ENCODE measurements at places on chromosomes 2 and 18. TPM values are rescaled to one million over a fixed set of nuclear protein-coding genes. Genes with fewer than 3 reads are reported as not detected.
A peak's percentile ranks its signal among the peaks of the same experiment; 100 is the strongest.

SERPINB5 gene
- total RNA-seq = not detected

CYS1 gene
- total RNA-seq = not detected

STON1 gene
- 10.9 TPM for total RNA-seq

DNA sequence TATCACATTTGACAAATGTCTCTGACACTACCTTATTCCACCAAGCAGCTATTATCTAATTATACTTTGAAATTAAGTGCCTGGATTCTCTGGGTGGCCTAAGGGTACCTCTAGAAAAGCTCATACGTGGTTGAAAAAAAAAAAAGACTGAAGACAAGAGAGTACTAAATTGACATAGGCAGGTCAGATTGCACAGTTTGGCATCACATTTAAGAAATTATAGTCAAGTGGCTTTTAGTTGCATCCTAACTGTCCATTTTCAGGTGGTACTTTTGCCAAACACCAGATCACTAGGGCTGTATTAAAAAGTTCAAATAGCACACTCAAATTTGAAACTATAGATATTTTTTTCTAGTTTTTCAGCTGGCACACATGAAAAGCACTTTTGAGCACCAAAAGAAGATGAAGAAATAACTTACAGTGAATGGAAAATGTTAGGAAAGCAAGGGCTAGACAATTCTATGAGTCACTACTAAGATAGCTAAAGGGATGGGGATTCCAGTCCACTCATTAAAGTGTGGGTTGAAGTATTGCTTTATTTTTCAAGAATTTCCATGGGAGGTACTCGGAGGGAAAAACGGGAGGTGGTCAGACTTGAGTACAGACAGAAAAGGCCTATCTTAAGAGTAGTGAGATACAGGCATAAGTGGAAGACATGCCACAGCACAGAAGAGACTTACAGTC, 106.5 kb upstream of the COL5A2 start:
- DNase-seq = no peak
- H3K27me3 ChIP-seq = no peaks in the 10 kb centered on the region
- no peak overlapping the region for H3K4me3 ChIP-seq

ONECUT2 gene
- not detected for total RNA-seq

ERBB4 gene
- not detected for total RNA-seq

FBXO36 gene
- 0.83 TPM for total RNA-seq

DNA sequence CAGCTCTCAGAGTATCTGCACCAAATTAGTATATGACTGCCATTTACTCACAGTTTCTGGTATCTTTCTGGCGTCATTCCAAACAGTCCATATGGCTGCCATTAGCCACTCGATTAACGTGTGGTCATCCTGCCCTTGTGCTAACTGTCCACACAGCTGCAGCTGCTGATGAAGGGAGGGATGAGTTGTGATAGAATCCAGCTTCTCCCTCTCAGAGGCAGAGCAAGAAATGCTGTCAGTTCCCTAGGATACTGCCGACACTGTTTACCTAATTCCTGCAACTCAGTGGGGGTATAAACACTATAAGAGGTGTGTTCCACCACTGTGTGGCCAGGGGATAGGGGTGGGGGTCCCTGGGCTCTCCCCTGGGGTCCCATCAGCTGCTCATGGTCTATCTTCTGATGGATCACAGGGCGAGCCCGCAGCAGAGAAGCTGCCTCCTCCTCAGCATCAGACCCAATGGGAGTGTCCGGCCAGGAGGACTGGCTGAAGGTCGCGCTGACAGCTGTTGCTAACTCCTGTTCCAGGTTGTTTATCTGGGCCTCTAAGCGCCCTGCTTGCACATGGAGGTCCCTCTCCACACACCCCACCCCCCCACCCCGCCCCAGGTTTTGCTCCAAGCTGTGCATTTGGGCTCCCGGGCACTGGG, 17.3 kb upstream of the KLHL23 start:
- H3K36me3 ChIP-seq = no peaks in the 10 kb centered on the region
- no peaks in the 10 kb centered on the region for H3K27me3 ChIP-seq
- no peak for DNase-seq
- H3K27ac ChIP-seq = no peak overlapping the region

- H3K36me3 ChIP-seq = no peaks in the 10 kb centered on the region
- H3K4me1 ChIP-seq = no peaks in the 10 kb centered on the region
- DNase-seq = no peak
- no peaks in the 10 kb centered on the region for H3K27me3 ChIP-seq
- H3K27ac ChIP-seq = no peak overlapping the region
These were observed 277.4 kb upstream of the MC4R start for GRCh38 chr18:60649842-60650536.

DCDC2C gene
- not detected for total RNA-seq

ATP8B1 gene
- total RNA-seq = not detected

CCDC121 gene
- 1.3 TPM for total RNA-seq

DNA sequence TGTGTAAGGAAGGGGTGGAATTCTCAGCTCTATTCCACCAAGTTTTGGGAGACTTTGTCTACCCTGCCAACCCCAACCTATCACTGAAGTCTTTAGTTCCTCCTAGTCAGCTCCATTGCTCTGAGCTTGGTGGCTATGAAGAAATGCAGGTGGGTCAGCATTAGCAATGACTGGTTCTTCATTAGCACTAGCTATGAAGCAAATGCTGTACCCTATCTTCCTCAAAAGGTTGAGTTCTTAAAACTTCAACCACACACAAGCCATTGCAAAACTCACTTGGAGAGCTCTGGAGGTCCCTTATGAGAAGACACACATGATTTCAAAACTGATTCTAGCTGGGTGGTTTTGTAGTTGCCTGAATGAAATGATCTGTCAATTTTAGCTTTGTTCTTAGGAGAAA, 193.8 kb downstream of the IKZF2 start:
- peaks cover 20% of the 10 kb centered on the region for H3K4me1 ChIP-seq
- no peaks in the 10 kb centered on the region for H3K36me3 ChIP-seq
- H3K27ac ChIP-seq = no peak overlapping the region
- H3K4me3 ChIP-seq = peak overlapping the region; percentile 57

DNA sequence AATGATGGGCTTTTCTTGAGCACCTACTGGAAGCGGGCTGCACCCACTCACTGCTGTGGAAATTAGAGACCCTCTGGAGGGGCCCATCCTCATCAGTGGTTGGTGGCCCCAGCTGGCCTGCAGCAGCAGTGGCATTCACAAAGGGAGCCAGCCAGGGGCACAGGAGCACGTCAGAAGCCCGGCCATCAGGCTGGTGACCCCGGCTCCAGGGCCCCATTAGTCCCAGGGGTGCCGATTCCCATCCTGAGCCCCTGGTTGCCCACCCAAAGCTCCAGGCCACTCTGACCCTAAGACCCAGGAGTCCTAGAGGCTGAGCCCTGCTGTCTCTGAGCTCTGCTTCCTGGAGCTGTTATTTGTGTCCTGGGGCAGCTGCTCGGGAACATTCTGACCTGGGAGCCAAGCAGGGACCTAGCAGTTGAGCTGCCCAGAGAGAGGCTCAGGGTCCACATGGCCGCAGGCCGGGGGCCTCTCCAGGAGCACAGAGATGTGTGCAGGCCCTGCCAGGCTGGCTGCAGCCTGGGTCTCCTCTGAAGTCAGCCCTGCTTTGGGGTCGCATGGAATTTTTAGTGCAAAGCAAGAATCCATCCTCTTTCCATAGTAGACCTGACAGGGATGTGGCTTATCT, 207.2 kb downstream of the KLHL29 start:
- no peak overlapping the region for H3K4me3 ChIP-seq
- H3K4me1 ChIP-seq = no peaks in the 10 kb centered on the region
- no peak overlapping the region for H3K27ac ChIP-seq
- no peaks in the 10 kb centered on the region for H3K36me3 ChIP-seq
- no peak for DNase-seq

HRH4 gene
- total RNA-seq = 8.5 TPM

UGT1A4 gene
- total RNA-seq = not detected

DNA sequence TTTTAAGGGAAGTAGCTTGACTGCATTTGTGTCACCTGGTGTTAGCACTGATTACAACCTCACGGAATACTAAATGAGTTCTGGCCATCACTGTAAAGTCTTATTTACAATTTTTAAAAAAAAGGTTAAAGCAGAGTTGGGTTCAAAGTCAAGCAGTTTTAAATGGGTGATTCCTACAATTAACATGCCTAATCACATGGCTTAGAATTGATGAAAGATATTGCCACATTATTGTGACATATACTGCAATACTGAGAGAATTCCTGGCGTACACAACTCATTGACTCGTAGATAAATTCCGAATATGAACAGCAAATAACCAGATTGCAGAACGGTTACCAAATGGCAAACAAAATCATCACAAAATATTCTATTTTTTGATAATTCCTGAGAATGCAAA, 34.2 kb downstream of the ROCK2 start:
- no peak for DNase-seq
- H3K36me3 ChIP-seq = no peaks in the 10 kb centered on the region
- H3K27ac ChIP-seq = no peak overlapping the region
- H3K27me3 ChIP-seq = no peaks in the 10 kb centered on the region
- H3K4me3 ChIP-seq = no peak overlapping the region

SEC11C gene
- total RNA-seq = 77.7 TPM

DNA sequence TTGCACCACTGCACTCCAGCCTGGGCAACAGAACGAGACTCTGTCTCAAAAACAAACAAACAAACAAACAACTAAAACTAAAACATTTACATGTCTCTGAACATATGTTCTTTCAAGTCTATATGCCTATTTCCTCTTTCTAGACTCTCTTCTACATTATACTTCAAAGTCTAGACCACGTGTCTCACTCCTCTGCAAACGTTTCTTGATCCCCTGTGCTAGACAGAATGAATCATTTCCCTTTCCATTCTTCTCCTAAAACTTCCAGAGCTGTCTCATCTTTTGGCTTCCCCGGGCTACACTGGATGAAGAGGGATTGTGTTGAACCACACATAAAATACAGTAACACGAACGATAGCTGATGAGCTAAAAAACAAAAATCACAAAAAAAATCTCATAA, 67.1 kb downstream of the BAZ2B start:
- peaks cover 2% of the 10 kb centered on the region for H3K4me1 ChIP-seq
- no peak overlapping the region for H3K27ac ChIP-seq
- DNase-seq = no peak
- H3K36me3 ChIP-seq = peaks cover 3% of the 10 kb centered on the region
- H3K4me3 ChIP-seq = no peak overlapping the region
- H3K27me3 ChIP-seq = no peaks in the 10 kb centered on the region

CRYGC gene
- not detected for total RNA-seq

- H3K27me3 ChIP-seq = no peaks in the 10 kb centered on the region
- no peak overlapping the region for H3K4me3 ChIP-seq
- peaks cover 9% of the 10 kb centered on the region for H3K4me1 ChIP-seq
- peaks cover 6% of the 10 kb centered on the region for H3K36me3 ChIP-seq
- no peak for DNase-seq
- no peak overlapping the region for H3K27ac ChIP-seq
These were observed 13.2 kb upstream of the CEP68 start for GRCh38 chr2:65043001-65043400.

DNA sequence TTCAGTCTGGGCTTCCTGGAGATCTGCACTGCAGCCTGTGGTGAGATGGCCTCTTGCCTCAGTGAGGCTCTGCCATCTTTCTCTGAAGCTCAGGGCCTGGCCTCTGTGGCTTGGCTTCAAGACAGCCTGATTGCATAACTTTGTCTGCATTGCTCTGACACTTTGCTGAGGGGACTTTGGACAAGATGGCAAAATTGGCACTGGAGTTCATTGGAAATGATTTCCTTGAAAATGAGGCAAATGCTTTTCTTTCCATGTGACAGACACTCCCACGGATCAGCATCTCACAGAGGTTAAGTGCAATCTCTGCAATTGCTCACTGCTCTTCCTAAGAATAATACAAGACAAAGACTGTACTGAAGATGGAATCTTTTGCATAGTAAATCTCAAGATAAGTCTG, 166.8 kb downstream of the KCNS3 start:
- no peaks in the 10 kb centered on the region for H3K27me3 ChIP-seq
- H3K36me3 ChIP-seq = no peaks in the 10 kb centered on the region
- DNase-seq = no peak
- H3K4me1 ChIP-seq = no peaks in the 10 kb centered on the region
- H3K27ac ChIP-seq = no peak overlapping the region

GRCh38 chr2:1478311-1479305, 65.3 kb downstream of the TPO start:
- peaks cover 4% of the 10 kb centered on the region for H3K27me3 ChIP-seq
- H3K27ac ChIP-seq = peak overlapping the region; percentile 76
- no peaks in the 10 kb centered on the region for H3K36me3 ChIP-seq
- DNase-seq = no peak

GRCh38 chr2:22838461-22838860, 546.5 kb upstream of the KLHL29 start:
- DNase-seq = no peak
- H3K27me3 ChIP-seq = no peaks in the 10 kb centered on the region
- no peaks in the 10 kb centered on the region for H3K4me1 ChIP-seq
- no peak overlapping the region for H3K4me3 ChIP-seq
- no peaks in the 10 kb centered on the region for H3K36me3 ChIP-seq
- no peak overlapping the region for H3K27ac ChIP-seq

SULT1C2 gene
- total RNA-seq = not detected

KYNU gene
- 1.8 TPM for total RNA-seq

SKA1 gene
- total RNA-seq = 0.39 TPM

AOX1 gene
- total RNA-seq = not detected

- no peak overlapping the region for H3K4me3 ChIP-seq
- H3K36me3 ChIP-seq = no peaks in the 10 kb centered on the region
- H3K4me1 ChIP-seq = peaks cover 3% of the 10 kb centered on the region
- peak; percentile 3 for DNase-seq
- H3K27me3 ChIP-seq = peaks cover 31% of the 10 kb centered on the region
These were observed 9.4 kb downstream of the CYP26B1 start for GRCh38 chr2:72138011-72138881.

DNA sequence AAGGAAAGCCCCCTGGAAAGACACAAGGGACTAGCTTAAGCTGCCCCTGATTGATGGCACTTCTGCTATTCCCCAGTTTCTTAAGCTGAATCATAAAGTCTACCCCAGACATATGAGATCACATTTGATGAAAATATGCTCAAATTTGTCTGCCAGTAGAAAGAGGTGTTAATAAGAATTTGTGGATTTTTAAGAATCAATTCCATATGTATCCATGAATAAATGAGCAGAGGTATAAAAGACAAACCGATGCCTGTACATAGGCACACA, 119.9 kb downstream of the CCBE1 start:
- H3K4me1 ChIP-seq = no peaks in the 10 kb centered on the region
- no peak overlapping the region for H3K4me3 ChIP-seq
- no peak overlapping the region for H3K27ac ChIP-seq
- DNase-seq = no peak
- peaks cover 4% of the 10 kb centered on the region for H3K27me3 ChIP-seq

ZNF532 gene
- total RNA-seq = 12.9 TPM

DNA sequence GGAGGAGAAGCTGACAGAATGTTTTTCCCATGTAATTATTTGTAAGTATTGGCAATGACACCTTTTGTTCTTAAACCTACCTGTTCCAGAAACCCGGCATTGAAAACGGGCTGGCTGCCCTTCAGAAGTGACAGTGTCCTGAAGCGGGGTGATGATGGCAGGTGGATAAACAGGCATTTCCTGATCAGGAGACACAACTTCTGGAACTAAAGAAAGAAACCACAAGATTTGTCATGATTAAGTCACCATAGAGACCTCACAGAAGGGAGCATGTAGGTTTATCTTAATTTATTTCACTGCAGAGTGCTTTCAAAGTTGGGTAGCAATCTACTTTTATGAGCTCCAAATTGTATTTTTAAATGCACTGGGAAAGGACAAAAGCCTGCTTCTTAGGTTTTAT, 43.1 kb downstream of the TTN start:
- H3K27me3 ChIP-seq = peaks cover 8% of the 10 kb centered on the region
- no peak for DNase-seq
- no peak overlapping the region for H3K27ac ChIP-seq

STPG4 gene
- total RNA-seq = not detected

All from T-helper 17 cell (primary cell).